ENCODE measurements at places on chromosomes 16 and 17. TPM values are rescaled to one million over a fixed set of nuclear protein-coding genes. Genes with fewer than 3 reads are reported as not detected.

Gene ZSCAN10
- total RNA-seq: not detected

Gene MYL4
- not detected for total RNA-seq

Gene OTOP2
- total RNA-seq: not detected

- H3K27me3 ChIP-seq: peaks cover 2% of the 10 kb centered on the region
- no peaks in the 10 kb centered on the region for H3K36me3 ChIP-seq
- no peak overlapping the region for H3K4me3 ChIP-seq
- peak; percentile 40 for DNase-seq
- peak overlapping the region; percentile 85 for H3K27ac ChIP-seq
- H3K4me1 ChIP-seq: peaks cover 6% of the 10 kb centered on the region
These were observed 74.6 kb upstream of the TBC1D3K start for GRCh38 chr17:37849617-37849972.

DNA sequence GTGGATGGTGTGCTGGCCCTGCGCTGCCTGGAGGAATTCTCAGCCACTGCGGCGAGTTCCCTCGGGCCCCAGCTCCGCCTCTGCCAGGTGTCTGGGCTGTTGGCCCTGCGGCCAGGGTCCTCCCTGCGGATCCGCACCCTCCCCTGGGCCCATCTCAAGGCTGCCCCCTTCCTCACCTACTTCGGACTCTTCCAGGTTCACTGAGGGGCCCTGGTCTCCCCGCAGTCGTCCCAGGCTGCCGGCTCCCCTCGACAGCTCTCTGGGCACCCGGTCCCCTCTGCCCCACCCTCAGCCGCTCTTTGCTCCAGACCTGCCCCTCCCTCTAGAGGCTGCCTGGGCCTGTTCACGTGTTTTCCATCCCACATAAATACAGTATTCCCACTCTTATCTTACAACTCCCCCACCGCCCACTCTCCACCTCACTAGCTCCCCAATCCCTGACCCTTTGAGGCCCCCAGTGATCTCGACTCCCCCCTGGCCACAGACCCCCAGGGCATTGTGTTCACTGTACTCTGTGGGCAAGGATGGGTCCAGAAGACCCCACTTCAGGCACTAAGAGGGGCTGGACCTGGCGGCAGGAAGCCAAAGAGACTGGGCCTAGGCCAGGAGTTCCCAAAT is 1.3 kb upstream of the TNFSF13 start:
- DNase-seq: no peak
- H3K4me3 ChIP-seq: no peak overlapping the region
- H3K4me1 ChIP-seq: peaks cover 26% of the 10 kb centered on the region
- H3K27me3 ChIP-seq: no peaks in the 10 kb centered on the region
